SK-N-SH (cell line): ENCODE measurements at places on chromosomes 6 and 20.

- no peak for DNase-seq
These were observed 499.6 kb downstream of the RFPL4B start for GRCh38 chr6:112846681-112847080.

- no peak for DNase-seq
These were observed 60.6 kb downstream of the IGF2R start for GRCh38 chr6:160029525-160029924.

GRCh38 chr6:89148016-89148750 lies 2.3 kb downstream of the PM20D2 start:
- DNase-seq = no peak

DNA sequence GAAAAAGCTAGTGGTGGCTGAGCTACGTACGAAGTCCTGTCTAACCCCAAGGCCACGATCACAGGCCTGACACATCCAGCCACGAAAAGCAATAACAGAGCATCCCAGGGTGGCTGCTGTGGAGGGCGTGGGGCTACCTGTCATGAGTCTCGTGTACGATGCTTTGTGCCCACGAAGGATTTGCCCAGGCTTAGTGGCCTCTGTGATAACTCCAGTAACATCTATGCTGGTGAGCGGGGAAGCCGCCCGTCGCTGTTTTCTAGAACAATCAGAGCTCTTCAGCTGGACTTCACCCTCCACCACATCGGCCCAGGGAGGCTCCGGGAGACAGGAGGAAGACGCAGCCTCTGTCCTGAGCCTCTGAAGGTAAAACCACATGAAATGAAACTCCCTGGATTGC lies 250.5 kb downstream of the TAF4 start:
- DNase-seq = no peak

- no peak for DNase-seq
These were observed 343.3 kb downstream of the BCKDHB start for GRCh38 chr6:80449726-80450125.

DNA sequence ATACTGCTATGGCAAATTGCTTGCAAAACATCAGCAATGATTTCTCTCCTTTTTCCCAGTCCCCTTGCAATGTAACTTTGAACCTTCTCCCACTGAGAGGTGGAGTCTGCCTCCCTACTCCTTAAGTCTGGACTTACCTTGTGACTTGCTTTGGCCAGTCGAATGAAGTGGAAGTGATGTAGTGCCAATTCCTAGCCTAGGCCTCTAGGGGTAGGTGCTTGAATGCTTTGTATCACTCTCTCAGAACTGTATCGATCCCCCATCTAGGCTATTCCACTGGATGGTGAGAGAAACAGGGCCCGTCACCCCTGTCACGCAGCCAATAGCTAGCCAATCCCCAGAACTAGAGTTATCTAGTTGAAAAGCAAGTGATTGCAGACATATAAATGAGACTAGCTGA lies 238.6 kb downstream of the BTBD3 start:
- no peak for DNase-seq

GRCh38 chr6:26205625-26206574 lies 118.7 kb downstream of the HFE start:
- DNase-seq = peak; percentile 25

- peak; percentile 75 for DNase-seq
These were observed 1.3 kb upstream of the SLC35D3 start for GRCh38 chr6:136920671-136921380.

DNA sequence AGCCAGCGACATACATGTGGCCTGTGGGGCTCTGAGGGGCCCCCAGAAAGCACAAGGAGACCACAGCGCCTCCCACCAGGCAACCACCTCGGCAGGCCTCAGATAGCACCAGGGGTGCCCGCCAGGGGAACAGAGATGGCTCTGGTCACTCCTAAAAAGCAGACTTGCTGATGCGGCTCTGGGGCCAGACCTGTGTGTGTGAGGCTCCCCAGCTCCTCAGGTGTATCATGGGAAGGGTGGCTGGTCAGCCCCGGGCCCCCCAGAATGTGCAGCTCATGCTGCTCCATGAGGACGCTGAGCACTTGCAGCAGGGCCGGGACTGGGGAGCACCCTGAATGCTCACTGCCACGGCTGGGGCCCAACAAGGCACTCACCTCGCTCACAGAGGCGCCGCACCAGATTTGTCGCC lies 60.2 kb downstream of the PYGB start:
- no peak for DNase-seq

GRCh38 chr6:33065312-33065711 lies 8.1 kb downstream of the HLA-DPA1 start:
- no peak for DNase-seq

DNA sequence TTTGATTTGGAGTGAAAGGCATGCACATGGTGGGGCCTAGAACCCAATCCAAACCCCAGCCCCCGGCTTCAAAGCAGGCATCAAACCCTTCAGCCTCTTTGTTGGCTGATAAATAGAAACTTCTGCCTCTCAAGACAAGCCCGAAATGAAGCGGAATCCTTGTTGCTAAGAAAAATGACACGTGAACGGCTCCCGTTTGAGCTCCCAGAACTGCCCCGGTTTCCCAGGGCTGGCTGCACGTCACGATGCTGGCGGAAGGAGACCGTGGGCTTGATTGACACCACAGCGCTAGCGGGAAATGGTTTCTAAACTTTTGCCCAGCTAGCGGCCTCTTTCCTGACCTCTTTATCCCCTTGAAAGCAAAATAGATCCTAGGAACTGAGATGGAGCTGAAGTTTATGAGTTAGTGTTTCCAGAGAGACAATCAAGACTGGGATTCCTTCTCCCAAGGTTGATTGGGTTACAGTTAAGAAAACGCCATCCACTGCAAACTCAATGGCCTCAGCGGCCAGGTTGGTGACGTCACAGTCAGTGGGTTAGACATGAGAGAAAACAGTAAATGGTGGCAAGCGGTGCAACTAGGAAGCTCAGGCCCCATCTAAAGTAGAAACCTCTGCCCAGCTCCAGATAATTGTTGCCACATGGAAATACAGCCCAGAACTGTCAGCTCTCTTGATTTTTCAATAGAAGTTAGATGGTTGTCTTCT lies 117.0 kb downstream of the ANKRD60 start:
- no peak for DNase-seq

DNA sequence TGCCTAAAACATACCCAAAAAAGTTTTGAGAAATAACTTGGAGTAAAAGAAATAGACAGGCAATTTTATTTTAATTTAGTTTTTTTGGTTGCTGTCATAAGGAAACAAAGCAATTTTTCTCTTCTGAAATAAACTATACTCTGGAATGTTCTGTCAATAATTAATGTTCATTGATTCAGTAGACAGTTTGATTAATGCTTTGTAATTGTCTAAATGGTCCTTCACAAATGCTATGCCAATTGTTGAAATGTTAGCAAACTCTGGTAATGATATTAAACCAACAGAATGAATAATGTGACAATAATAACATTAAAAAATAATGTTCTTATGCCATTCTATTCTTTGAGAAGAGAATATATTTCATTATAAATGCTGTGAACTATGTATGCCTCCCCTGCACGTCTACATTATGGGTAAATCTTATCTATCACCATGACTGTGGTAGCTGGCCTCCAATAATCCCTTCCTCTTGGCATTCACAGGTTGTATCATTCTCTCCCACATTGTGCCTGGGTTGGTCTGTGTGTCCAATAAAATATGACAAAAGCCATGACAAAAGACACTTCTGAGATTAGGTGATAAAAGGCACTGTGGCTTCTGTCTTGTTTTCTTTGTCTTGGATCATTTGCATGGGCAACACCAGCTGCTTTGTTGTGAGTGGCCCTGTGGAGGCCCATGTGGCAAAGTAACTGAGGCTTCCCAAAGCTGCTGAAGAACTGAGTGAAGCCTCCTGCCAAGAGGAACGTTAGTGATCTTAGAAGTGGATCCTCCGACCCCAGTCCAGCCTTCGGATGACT lies 25.1 kb downstream of the IL20RA start:
- DNase-seq = no peak

DNA sequence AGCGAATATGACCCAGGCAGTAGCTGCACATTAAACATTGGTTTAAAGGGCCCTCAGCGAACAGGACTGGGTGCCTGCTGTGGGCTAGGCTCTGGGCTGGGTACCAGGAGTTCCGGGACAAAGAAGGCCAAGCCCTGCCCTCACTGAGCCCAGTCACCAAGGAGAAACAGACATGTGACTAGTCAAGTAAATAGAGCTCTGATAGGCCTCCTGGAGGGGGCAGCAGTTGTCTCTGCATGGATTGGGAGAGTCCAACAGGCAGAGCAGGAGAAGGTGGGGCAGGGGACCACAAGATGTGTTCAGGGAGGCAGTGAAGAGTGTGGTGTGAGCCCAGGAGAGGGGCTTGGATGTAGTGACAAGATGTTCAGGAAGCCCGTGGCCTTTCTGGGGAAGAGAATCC lies 3.1 kb downstream of the HM13 start:
- DNase-seq = peak; percentile 57

DNA sequence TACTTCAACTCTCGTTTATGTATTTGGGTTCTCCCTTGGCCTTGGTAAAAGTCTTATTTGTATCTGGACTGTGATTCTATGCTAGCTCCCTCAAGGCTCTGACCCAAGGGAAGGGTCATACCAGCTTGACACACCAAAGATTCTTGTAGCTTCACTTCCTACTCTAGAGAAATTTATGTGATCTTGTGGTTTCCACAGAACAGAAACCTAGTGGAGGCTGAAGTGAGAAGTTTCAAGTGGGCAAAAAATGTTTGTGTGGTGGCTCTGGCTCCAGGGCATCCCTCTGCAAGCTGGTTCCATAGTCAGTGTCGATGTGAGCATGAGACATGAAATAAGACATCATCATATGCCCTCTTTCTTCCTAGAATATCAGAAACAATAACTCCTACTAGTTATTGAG lies 48.1 kb upstream of the TNFRSF21 start:
- DNase-seq = no peak

- no peak for DNase-seq
These were observed 341.0 kb downstream of the HDGFL1 start for GRCh38 chr6:22910370-22910769.

- DNase-seq = no peak
These were observed 58.6 kb upstream of the MRPS10 start for GRCh38 chr6:42276034-42276890.

DNA sequence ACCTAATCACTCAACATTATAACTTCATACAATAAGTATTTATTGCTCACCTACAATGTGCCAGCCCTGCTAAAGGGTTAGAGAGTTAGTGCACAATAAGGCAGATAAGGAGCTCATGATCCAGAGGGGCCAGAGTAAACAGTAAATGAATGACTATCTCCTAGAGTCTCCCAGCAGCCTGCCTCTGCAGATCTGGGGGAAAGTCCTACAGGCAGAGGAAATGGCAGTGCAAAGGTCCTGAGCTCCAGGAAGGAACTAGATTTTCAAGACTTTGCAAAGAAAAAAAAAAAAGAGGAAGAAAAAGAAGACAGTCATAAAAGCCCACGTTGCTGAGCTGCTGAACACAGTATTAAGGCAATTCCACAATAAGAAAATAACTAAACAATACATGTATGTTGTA lies 160.1 kb downstream of the SIM1 start:
- DNase-seq = no peak

GRCh38 chr6:22600059-22600458 lies 30.7 kb downstream of the HDGFL1 start:
- no peak for DNase-seq

DNA sequence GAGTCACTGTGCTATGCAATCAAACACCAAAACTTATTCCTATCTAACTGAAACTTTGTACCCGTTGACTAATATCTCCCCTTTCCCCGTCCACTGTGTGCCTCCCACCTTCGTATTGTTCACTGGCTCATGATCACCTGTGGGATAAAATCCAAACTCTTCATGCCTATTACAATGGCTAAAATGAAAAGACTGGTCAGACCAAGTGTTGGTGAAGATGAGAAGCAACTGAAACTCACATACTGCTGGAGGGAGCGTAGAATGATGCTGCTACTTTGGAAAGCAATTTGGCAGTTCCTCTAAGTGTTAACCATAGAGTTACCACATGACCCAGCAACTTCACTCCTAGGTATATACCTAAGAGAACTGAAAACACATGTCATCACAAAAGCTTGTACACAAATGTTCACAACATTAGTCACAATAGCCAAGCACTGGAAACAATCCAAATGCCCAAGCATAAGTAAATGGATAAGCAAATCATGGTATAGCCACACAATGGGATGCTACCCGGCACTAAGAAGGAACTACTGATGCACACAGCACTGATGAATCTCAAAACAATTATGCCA lies 13.1 kb downstream of the RPS10 start:
- no peak for DNase-seq

DNA sequence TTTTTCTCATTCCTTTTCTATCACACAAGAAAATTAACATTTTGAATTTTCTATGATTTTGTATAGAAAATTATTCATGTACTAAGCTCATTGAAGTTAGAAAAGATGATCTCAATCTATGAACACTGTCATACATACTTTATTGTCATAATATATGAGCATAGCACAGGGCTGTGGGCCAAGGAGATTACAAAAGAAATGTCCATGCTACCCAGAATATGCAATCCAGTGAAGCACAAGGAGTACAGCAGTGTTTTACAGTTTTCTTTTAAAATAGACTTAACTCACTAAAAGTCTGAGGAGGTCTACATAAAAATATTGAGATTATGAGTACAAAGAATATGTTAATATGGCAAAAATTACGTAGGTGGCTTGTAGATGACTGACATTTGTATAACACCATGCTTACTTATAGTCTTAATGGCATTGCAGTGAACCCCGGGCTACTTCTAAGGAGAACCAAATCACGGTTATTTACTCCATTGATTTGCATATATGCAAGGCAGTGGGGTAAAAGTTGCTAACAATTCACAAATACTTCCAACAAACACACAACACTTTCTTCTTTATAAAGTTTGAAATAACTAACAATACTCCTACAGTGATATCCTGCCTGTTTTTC lies 257.1 kb downstream of the BCKDHB start:
- no peak for DNase-seq

DNA sequence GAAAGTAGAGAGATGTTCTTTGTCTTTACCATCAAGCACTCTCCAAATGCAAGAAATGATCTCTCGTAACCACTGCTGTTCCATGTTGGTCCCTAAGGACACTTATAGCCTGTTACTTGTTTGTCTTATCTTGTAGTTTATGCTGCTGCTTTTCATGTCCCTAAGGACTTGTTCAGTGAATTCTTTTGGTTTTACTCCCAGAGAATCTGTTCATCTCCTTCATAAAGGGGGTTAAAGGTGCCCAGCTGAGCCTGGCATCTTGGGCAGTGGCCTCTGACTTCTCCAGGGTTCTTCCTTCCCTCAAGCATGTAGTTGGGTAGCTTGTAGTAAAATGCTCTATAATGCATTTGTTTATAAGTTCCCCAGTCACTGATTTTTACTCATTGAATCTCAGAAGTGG lies 864 bp upstream of the PKIG start:
- DNase-seq = no peak

GRCh38 chr6:25777031-25777430 lies 22.5 kb downstream of the SLC17A4 start:
- no peak for DNase-seq

GRCh38 chr6:142845143-142845571 lies 99.8 kb downstream of the HIVEP2 start:
- DNase-seq = no peak

DNA sequence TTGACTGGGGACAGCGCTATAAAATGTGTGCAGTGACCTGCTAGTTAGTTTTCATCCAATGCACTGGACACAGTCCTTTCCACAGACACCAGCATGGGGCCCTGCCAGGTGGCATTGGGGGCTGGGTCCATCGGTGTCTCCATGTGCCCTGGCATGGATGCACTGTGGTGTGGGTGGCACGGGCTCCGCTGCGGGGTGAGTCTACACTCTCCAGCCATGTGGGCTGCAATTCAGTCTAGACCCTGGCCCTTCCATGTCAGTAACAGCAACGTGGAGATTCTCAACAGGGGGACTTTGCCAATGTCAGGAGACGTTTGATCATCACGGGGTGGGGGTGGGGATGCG lies 100.0 kb downstream of the RAMACL start:
- no peak for DNase-seq
